ENCODE measurements at places on chromosomes 2 and 18.
A peak's percentile ranks its signal among the peaks of the same experiment; 100 is the strongest.

DNA sequence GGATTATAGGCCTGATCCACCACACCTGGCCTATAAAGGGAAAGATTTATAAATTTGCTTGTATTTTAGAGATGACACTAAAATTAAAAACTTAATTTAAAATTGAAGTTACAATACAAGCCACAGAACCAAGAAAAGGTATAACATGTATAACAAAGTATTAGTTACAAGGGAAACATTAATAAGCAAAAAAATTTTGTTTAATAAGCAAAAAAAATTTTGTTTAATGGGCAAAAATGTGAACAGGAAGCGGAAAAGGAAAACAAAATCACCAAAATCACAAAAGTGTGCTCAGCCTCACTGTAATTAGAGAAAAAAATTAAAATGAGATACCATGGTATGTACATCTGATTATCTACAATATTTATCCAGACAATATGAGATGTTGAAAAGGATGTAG lies 15.9 kb upstream of the NDUFV2 start:
- DNase-seq, result no peak

GRCh38 chr2:36246320-36246990 lies 109.1 kb upstream of the CRIM1 start:
- DNase-seq, result no peak

- DNase-seq, result no peak
Observed at GRCh38 chr2:232683368-232683767, 13.8 kb upstream of the GIGYF2 start.

- no peak for DNase-seq
Observed at GRCh38 chr18:55166260-55166598, 207.0 kb upstream of the CCDC68 start.

DNA sequence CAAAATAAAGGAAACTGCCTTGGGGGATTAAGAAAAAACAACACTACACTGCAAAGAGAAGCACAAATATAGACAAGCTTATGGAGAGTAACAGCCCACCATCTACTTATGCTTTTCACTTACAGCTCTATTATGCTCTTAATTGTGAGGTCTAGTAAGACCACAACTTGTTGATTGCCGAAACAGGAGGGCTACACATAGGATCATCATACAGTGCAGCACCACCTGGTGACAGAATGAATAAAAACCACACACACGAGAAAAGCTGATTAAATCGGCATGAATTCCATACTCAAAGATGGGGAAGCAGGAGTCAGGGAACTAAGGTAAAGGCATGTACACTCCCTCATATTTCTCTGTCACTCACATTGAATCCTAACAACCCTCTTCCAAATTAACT lies 259.2 kb downstream of the IKZF2 start:
- no peak for DNase-seq

DNA sequence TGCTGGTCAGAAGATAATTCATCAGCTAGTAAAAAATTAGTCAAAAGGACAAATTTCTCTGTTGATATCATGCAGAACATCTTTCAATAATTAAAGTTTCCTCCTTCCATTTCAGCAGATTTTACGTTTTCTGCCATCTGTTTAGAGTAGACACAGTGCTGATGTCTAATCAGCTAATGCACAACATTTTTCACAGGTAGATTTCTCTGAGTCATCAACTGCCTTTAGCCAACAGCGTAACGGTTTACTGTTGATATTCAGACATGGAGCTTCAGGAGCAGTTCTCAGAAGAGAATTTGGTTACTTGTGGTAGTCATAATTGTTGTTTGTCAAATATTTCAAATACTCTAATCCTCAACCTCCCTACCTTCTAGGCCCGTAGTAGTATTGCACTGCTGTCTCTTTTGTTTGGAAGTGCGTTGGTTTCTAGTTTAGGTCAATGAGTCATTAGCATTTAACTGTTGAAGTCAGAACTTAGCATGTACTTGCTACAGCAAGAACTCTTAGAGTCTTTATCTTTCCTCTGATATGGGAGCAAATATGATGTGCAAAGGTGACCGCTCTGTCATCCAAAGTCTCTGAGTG lies 86.8 kb upstream of the TFPI start:
- DNase-seq, result no peak

- no peak for DNase-seq
Observed at GRCh38 chr18:61950371-61950770, 57.6 kb upstream of the RNF152 start.

GRCh38 chr2:189685540-189686229 lies 11.2 kb downstream of the ANKAR start:
- DNase-seq, result peak; percentile 41

- DNase-seq, result no peak
Observed at GRCh38 chr18:35247412-35248249, 6.8 kb downstream of the ZNF397 start.

DNA sequence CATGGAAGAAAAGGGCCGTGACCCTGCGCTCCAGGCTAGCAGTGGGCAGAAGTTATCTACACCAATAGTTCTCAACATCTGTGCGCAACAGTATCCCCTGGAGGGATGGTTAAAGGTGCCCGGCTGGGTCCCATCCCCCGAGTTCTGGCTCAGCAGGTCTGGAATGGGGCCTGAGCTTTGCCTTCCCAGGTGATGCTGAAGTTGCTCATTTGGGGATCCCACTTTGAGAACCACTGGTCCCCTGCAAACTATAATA lies 31.1 kb downstream of the DNMT3A start:
- DNase-seq, result no peak

- no peak for DNase-seq
Observed at GRCh38 chr2:65059071-65059470, 2.9 kb downstream of the CEP68 start.

GRCh38 chr2:149814049-149814448 lies 226.5 kb upstream of the MMADHC start:
- no peak for DNase-seq

- no peak for DNase-seq
Observed at GRCh38 chr18:924987-925386, 20.3 kb downstream of the ADCYAP1 start.

- no peak for DNase-seq
Observed at GRCh38 chr18:57631697-57632096, 10.1 kb upstream of the NARS1 start.

DNA sequence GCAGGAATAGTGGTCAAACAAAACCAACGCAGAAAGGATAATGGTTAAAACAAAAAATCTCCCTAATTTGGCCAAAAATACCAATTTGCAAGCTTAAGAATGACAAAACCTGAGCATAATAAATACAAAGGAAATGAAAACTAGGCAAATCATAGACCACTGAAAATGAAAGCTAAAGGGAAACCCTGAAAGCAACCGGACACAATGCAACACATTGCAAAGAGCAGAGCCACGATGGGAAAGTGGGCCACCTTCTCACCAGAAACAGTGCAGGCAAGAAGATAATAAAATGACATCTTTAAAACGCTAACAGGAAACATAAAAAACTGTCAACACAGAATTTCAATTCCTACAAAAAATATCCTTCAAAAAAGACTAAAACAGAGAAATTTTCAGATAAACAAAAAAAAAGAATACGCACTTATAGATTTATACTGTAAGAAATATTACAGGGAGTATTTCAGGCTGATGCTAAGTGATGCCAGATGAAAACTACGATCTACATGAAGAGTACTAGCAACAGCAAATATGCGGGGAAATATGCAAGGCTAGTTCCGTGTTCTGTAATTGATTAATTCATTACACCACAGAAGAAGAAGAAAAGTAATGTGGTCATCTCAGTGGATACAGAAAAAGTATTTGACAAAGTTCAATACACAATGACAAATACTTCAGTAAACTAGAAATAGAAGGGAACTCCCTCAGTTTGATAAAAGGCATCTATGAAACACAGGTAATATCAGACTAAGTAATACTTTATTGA lies 239.5 kb downstream of the L3MBTL4 start:
- no peak for DNase-seq

DNA sequence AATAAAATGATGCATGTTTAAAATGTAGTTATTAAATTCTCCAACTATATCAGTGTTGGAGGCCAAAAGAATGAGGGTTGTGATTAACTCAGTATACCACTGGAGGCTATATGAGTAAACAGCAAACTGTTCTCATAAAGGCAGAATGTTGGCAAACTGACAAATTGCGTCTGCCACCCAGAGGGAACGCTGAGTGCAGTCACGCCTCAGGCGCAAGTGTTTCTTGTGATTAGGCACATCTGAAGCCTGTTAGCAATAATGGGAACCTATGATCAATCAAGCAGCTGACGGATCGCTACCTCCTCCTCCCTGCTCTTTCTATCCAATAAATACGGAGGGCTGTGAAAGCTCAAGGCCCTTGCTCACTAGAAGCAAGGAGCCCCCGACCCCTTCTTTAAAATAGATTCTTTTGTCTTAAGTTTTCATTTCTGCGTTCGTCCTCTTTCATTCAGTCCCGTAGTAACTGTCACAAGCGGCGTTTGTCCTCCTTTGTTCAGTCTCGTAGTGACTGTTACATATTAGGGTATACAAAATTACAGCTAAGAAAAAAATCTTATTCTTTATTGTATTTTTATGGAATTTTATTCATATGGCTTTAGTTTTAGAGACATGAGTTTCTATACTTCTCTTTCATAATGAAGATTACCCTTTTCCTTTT lies 16.3 kb upstream of the RMND5A start:
- peak; percentile 39 for DNase-seq

- DNase-seq, result no peak
Observed at GRCh38 chr2:127054604-127054930, 52.4 kb downstream of the BIN1 start.

DNA sequence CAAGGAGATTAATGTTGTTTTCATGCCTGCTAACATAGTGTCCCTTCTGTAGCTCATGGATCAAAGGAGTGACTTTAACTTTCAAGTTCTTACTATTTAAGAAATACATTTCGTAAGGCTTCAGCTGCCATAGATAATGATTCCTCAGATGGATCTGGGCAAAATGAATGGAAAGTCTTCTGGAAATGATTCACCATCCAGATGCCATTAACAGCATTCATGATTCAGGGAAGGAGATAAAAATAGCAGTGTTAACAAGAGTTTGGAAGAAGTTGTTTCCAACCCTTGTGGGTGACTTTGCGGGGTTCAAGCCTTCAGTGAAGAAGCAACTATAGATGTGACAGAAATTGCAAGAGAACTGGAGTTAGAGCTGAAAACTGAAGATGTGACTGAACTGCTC lies 17.0 kb downstream of the VRK2 start:
- no peak for DNase-seq

GRCh38 chr2:201126308-201127151 lies 10.6 kb downstream of the CFLAR start:
- DNase-seq, result no peak

DNA sequence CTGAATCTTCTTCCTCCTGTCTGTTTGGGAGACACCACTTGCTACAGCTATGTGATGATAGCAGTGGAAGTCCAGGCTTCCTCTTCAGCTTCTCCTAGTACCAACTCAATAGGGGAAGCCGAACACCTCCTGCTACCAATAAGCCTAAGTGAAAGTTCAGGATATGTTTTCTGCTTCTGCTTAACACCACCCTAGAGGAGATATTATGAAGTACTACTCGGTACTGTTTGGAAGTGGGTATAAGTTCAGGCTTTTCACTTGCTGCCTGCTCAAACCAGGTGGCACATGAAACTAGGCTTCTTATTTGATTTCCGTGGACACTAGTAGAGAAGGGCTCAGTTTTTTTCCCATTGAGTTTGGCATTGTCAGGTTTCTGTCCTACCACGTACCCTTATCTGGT lies 99.8 kb downstream of the PTPN4 start:
- DNase-seq, result no peak

- no peak for DNase-seq
Observed at GRCh38 chr2:72612614-72613160, 213.1 kb downstream of the EXOC6B start.

DNA sequence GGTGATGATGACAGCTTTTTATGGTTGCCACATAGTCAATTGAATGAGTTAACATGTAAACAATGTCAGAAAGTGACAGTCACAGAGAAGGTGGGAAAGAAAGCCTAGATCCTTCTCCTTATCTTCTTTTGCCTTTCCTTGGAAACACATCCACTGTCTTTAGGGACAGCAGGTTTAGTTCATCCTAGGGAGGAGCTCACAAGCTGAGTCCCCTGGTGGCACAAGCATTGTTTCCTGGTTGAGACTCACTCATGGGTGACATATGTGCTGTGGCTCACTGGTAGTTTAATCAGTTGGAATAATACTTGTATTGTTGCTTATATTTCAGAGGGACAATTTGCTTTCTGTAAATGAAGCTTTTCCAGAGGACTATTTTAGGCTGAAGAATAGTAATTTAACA lies 598.5 kb downstream of the CNTNAP5 start:
- no peak for DNase-seq

DNA sequence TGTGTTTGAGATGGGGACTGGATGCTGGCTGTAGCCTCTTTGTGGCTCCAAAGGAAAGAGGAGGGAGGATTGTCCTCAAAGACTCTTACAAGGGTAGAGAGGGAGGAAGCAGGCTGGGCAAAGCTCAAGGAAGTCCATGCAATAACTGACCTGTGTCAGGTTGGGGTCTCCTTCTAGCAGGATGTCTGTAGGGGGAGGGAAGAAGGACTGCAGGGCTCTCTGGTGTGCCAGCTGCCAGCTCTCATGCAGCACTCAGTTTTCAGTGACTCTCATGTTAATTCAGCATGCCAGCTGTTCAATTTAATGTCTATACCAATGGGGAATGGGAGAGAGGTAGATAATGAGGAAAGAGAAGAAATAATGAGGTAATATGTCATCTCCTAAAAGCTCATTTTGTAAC lies 85.3 kb upstream of the RANBP2 start:
- no peak for DNase-seq

DNA sequence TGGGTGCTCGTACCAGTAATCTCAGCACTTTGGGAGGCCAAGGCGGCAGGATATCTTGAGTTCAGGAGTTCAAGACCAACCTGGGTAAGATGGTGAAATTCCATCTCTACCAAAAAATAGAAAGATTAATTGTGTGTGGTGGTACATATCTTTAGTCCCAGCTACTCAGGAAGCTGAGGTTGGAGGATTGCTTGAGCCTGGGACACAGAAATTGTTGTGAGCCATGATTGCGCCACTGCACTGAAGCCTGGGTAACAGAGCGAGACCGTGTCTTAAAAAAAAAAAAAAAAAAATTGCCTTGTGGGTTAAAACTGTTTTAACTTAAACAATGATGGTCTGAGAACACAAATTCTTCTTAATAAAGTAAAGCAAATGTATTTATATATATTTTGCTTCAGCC lies 49.6 kb downstream of the ATP9B start:
- no peak for DNase-seq

DNA sequence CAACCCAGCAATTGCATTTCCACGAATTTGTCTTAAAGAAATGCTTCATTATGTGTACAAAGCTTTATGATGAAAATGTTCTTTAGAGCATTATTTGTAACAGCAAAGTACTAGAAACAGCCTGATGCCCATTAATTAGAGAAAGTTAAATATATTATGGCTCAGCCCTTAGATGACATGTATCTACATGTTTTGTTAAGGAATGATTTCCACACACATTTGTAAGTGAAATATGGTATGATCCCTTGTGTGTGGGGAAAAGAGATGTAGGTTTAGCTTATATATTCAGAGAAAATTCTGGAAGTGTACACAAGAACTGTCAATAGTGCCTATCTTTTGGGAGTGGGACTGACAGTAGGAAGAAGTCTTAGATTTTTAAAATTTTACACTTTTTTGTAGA lies 3.8 kb upstream of the PTPN4 start:
- no peak for DNase-seq

DNA sequence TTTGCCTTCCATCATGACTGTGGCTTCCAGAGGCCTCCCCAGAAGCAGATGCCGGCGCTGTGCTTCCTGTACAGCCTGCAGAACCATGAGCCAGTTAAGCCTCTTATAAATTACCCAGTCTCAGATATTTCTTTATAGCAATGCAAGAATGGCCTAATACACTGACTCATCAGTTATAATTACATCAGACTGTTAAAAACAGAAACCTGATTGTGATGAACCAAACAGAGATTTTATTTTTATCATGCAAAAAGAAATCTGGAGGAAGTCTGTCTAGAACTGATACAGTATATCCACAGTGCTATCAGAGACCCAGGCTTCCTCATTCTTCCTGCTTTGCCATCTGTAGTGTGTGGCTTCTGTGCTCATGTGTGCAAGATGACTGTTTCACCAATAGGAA lies 93.4 kb upstream of the MEX3C start:
- no peak for DNase-seq

Data from left ventricle myocardium inferior (tissue), 1 donor.